ENCODE measurements at places on chromosomes 3 and 15.

DNA sequence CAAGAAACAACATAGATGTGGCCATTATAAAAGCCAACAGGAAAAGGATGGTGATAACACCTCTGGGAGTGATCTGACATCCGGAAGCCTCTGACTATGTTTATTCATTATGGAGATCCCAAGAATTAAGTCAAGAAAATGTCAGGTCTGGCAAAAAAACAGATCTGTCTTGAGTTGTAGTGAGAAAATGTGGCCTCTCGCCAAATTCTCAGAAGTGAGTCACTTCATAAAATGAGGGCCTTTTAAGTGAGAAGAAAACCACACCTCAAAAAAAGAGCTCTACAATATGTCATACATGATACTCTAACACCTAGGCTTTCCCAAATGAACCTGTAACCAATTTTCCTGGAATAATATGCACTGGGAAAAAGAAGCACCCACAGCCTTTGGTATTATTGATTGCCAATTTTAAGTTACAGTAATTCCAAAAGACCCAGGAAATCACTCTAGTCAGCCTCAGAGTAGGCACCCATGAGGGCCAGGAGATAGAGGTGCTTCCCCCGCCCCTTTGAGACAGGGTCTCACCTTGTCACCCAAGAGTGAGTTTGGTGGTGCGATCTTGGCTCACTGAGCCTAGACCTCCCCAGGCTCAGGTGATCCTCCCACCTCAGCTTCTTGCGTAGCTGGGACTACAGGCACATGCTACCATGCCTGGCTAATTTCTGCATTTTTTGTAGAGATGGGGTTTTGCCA, 38.0 kb downstream of the CCR3 start:
- no peak for DNase-seq

DNA sequence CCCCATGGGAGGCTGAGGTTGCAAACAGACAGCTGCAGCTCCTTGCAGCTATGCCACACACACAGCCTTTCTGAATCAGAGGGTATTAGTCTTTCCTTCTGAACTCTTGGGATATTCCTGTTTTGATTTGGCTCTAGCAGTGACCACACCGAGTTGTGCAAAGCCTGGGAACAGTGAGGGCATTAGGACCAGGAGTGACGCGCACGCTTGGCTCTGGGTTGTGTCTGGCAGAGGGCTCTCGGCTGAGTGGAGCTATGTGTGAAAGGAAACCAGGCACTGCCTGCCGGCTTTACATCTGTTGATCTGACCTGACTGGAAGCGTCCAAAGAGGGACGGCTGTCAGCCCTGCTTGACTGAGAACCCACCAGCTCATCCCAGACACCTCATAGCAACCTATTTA, at the start of gene GALNT15:
Gene GALNT15, plus strand, starts transcription at position 292 of the 400 bp plus-strand sequence. CDS start 472 bp downstream, outside the sequence.
- DNase-seq = peak; percentile 69

DNA sequence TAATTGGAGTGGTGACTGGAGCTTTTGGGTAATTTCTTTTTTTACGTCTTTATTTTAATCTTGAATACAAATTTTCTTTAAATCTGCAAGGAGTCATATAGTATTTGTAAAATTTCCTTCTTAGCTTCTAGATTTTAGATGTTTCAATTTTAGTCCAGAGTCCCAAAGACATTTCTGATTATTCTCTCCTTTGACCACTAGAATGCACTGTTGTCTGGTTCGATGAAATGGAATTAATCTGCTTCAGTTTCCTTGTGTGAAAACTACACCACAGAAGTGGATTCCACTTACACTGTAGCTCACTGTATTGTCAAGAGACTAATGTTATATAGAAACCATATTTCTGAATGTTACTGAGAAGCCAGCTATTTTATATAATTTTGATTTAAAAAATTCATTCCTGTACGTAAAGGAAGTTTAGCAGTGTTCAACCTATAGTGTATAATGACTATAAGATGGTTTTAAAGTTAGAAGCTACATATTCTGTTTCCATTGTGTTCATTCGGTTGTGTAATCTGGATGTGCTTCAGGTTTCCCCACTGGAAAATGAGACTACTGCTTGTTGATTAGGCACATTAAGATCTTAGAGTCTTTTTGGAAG, 6.1 kb downstream of the GRAMD1C start:
- peak; percentile 11 for DNase-seq

DNA sequence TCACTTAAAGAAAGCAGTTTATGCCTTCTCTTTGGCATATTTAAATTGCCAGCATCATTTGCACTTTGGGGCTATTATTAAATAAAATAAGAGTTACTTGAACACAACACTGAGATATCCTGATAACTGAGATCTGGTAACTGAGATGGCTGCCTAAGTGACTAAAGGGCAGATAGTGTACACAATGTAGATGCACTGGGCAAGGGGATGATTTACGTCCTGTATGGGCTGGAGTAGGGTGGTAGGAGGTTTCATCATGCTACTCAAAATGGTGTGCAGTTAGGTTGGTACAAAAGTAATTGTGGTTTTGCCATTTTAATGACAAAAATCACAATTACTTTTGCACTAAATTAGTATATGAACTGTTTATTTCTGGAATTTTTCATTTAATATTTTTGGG, 196.1 kb downstream of the UBE2E2 start:
- DNase-seq = no peak

GRCh38 chr3:127182431-127182830, 10.5 kb upstream of the PRR23E start:
- no peak for DNase-seq

- DNase-seq = no peak
These were observed 229.5 kb upstream of the PRICKLE2 start for GRCh38 chr3:64454768-64455167.

- DNase-seq = peak; percentile 8
These were observed 657.5 kb upstream of the NECTIN3 start for GRCh38 chr3:110413807-110414748.

DNA sequence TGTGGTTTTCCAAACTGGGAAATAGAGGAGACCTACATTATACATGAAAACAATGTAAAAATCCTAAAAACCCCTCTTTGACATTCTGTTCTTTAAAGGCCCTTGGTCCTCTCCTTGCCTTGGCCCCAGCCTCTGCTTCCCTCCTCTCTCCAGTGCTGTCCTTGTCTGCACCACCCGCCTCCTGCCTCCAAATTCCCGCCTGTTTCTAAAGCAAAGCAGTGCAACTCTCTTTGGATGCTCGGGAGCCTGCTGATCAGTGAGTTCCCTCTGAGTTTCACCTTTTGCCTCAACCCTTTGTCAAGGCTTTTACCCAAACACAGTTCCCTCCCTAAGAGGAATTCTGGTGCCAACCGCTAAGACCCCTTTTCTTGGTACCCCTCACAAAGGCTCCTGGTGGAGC, 8.0 kb downstream of the ANKDD1A start:
- no peak for DNase-seq

GRCh38 chr15:70201425-70201775, 103.7 kb upstream of the TLE3 start:
- DNase-seq = no peak

DNA sequence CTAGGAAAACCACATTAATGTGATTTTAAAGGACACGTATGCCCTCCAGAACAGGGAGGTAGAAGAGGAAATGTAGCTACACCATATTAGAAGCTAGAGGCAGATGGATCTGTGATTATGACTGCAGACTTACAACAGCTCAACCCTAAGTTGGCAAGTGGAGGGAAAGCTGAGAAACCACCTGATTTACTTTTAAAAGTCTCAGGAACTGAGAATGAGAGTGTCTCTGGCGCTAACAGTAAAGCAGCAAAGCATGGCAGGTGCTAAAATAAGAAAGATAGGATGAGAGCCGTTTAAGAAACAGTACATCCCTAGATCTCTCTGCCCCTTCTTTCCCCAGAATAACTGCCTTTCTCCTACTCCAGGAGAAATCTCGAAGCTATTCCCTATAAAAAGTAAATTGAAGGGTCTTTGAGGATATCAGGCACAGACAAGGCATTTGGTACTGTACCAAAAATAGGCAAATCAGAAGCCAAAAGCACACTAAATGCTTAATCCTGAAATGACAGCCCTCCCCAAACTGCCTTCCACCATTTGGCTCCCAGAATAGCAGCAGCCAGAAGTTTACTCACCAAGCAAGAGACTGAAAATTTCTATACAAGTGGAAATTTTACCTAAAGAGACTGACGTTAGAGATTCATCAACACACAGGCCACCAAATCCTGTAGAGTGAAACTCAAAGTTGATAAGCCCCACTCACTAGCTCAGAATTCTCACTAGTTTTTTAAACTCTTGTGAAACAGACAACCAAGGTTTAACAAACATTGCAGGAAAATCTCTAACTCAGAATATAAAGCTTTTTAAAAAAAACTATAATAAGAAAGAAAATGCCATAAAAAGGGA, 34.3 kb upstream of the PARP14 start:
- no peak for DNase-seq

GRCh38 chr15:70530503-70530902, 232.9 kb downstream of the UACA start:
- no peak for DNase-seq
